Motor neuron (in vitro differentiated cells): ENCODE measurements at places on chromosomes 2 and 18. TPM values are rescaled to one million over a fixed set of nuclear protein-coding genes. Genes with fewer than 3 reads are reported as not detected.

The NBEAL1 gene
- total RNA-seq: 9.0 and 12.8 TPM in 2 replicates

The LOXHD1 gene
- total RNA-seq: 0.05 and 0.66 TPM in 2 replicates

The ATG16L1 gene
- total RNA-seq: 25.7 and 26.7 TPM in 2 replicates

The RNF152 gene
- 41.4 and 43.2 TPM in 2 replicates for total RNA-seq
